ENCODE measurements at places on chromosomes 3 and 15.

GRCh38 chr3:45712434-45713110, 23.4 kb downstream of the SACM1L start:
- no peak for DNase-seq

GRCh38 chr3:25427155-25427554, 908 bp upstream of the RARB start:
- DNase-seq, result no peak

GRCh38 chr3:144018776-144019175, 47.2 kb downstream of the DIPK2A start:
- no peak for DNase-seq

DNA sequence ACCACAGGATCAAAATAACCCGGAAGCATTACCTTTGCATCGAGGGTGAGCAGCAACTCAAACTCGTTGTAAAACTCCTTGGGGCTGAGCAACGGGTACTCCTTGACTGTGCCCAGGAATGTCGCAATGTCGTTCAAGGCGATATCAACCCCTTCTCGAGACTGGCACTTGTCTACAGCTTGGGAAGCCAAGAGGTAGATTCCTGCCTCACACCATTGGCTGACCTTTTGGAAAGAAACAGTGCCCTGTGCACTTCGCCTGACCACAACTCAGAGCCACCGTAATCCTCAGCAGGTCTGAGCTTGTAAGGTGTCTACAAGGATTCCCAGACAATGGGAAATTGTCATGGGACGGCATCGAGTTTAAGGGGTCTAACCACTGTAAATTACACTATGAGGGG, 43.9 kb downstream of the B3GNT5 start:
- no peak for DNase-seq

DNA sequence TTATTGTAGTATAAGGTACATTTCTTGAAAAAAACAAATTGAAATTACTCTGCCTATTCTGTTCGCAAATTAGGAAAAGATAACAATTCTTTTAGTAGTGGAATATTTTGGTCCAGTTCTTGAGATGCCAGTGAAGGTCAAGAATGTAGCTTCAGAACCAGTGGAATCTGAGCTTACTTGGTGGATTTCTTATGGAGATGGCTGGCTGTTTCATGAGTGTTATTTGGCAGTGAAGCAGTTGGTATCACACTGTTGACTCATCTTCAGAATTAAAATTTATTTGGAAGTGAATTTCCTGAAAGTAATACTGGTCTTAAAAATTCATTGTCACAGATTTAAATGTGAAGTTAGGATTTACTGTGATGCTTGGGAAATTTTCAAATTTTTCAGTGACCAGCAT, 19.1 kb downstream of the RNF13 start:
- no peak for DNase-seq

DNA sequence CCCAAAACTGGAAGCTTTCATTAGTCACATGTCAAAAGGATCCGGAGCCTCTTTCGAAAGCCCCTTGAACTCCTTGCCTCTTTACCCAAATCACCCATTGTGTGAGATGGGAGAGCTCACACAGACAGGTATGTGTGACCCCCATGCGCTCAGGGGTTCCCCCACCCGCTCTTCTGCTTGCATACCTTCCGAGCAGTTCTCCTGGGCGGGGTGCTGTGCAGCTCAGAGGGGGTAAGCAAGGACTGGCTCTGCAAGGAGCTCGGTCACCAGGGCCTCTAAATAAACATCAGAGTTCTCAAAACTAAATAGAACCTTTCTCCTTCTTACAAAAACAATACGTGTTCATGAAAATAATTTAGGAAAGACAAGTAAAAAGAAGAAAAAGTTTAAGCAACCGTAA, 55.7 kb downstream of the PXYLP1 start:
- DNase-seq, result no peak

DNA sequence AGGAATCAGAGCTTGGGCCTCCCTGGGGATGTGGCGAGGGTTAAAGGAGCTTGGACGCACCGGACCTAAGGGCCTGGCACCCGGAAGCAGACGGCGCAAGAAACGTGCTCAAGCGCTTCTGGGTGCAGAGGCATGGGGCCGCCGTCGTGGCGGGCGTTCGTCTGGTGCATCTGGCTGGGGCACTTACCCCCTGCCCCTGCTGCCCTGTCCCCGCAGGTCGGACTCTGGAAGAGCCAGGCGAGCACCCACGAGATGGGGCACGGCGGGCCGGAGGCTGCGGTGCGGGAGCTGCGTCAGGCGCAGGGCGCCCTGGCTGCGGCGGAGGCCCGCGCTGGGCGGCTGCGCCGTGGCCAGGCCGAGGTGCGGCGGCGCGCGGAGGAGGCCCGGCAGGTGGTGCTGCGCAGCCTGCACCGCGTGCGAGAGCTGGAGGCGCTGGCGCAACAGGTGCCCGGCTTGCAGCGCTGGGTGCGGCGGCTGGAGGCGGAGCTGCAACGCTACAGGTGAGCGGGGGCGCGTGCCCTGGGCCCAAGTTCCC, 2.5 kb downstream of the EFCC1 start:
- DNase-seq, result peak; percentile 72

GRCh38 chr15:43253431-43254403, 13.0 kb downstream of the TGM5 start:
- DNase-seq, result no peak

GRCh38 chr3:128547368-128547987, 54.5 kb upstream of the GATA2 start:
- DNase-seq, result no peak

- no peak for DNase-seq
Measured at GRCh38 chr3:71299160-71299559, 284.4 kb downstream of the FOXP1 start.

DNA sequence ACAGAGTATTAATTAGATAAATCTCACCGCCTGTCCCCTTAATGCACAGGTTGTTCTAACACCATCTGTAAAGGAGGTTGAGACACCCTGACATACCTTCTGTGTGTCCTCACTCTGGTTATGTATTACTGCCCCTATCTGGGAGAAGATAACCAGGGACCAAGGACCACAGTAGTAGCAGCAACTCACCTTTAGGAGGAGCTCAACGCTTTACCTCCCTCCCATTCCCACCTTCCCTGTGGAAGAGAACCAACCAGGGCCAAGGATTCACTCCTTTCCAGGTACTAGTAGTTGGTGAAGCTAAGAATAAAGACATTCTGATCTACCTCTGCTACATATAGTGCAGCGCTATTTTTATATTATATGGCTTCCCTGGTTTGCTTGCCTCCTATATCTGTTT, 232.6 kb downstream of the MEX3B start:
- DNase-seq, result peak; percentile 60

DNA sequence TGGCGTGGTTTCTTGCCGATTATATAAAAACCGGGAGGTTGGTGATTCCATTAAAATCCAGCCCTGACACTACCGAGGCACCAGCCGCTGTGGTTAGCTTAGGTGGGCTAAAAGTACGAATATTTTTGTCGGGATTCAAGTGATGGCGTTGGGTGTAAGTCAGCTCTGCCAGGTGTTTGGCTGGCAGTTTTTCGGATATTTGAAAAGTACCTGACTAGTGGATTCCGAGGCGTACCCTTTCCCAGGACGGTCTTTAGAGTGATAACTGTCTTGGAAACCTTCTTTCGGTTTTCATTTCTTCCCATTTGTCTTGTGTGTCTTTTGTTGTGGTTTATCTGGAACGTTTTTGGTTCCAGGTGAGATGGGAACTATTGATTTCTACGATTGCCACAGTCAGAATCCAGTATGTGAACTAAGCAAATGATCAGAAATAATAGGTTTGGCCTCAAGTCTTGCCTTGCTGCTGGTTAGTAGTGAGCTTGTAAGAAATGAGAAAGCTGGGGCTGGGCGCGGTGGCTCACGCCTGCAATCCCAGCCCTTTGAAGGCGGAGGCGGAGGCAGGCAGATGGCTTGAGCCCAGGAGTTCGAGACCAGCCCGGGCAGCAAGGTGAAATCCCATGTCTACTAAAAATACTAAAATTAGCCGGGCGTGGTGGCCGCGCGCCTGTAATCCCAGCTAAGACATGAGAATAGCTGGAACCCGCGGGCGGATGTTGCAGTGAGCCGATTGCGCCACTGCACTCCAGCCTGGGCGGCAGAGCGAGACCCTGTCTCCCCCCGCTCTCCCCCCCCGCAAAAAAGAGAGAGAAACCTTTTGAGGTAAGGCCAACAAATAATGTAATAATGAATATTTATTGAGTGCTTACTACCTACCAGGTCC, 1.4 kb downstream of the FYTTD1 start:
- DNase-seq, result peak; percentile 11

DNA sequence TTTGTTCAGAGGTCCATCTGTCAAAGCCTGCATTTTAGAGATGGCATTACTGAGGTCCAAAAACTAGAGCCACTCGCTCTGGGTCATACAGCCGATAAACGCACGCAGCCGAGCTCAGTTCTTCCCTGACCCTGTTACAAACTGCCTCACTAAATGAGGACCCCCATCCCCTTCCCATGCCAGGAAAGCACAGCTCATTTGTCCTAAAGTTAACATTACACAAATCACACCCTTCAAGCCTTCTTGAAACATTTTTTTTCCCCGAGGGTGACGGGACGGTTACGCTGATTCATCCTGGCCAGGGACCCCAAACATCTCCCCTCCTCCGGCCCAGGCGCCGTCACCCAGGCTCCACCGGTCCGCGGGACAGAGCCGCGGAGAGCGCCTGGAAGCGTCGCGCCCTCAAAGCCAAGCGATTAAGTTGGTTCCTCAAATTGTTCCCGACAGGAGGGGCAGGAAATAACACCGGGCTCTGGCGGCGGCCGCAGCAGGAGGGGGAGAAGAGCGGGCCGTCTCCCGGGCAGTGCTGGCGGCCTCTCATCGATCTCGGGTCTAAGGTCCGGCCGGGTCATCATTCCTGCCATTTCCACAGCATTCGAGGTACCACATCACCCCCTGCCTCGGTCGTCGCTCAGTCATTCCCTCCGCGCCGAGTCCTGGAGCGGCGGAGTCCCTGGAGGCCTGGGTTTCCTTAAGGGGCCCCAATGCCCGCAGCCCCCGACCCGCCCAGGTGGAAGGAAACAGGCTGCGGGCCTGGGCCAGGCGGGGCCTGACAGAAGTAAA, 619 bp upstream of the CMTM8 start:
- DNase-seq, result peak; percentile 42

GRCh38 chr3:168040607-168041208, 55.0 kb downstream of the GOLIM4 start:
- peak; percentile 55 for DNase-seq

- DNase-seq, result no peak
Measured at GRCh38 chr3:14228681-14229470, 50.3 kb downstream of the LSM3 start.

- DNase-seq, result no peak
Measured at GRCh38 chr3:148070041-148070440, 627.7 kb upstream of the AGTR1 start.

- no peak for DNase-seq
Measured at GRCh38 chr3:127501177-127501576, 89.4 kb downstream of the TPRA1 start.

DNA sequence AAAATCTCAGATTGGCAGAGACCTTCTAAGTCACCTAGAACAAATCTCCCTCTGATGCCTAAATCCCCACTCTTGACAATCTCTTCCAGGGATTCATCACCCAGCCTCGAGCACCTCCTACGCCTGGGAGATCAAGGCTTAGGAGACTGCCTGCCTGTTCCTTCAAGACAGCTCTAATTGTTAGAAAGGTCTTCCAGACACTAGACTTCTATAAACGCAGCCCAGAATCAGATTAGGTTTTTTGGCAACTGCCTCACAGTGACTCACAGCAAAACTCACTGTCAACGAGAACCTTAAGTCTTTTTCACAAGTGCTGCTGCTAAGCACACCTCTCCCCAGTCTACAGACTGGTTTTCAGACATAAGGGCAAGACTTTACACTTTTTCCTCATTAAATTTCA, 23.1 kb downstream of the SRGAP3 start:
- DNase-seq, result no peak

- DNase-seq, result peak; percentile 25
Measured at GRCh38 chr3:43638594-43639447, 17.0 kb upstream of the ANO10 start.

GRCh38 chr3:39318301-39318700, 11.2 kb upstream of the CCR8 start:
- no peak for DNase-seq
